ENCODE measurements at places on chromosomes 16 and 17.

DNA sequence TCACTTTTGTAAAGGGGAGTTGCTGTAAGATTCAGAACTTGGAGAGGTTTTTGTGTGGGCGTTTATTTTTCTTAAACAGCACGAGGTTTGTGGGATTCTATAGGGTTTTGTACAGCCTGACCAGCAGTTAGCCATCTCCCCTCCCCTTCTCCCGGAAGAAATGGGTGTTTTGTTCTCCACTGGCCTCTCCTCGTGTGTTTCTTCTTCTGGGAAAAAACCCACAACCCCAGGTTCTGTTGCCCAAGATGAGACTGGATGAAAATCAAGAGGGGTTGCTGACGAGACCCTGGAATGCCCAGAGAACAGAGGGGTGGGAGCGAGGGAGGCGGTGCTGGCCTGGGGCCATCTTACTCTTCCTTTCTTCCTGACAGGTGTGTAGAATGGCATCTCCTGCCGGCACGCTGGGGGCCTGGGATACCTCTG, 186.1 kb downstream of the MSI2 start:
- no peak for DNase-seq

DNA sequence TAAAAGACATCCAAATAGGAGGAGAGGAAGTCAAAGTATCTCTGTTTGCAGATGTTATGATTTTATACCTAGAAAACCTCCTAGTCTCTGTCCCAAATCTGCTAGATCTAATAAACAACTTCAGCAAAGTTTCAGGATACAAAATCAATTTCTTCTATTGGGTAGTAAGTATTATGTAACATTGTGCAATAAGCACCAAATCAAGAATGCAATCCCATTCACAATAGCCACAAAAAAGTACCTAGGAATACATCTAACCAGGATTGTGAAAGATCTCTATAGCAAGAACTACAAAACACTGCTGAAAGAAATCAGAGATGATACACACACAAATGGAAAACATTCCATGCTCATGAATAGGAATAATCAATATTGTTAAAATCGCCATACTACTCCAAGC, 13.0 kb downstream of the NLRP1 start:
- DNase-seq: no peak

- peak; percentile 66 for DNase-seq
These were observed 18.6 kb downstream of the GDPD1 start for GRCh38 chr17:59238906-59239305.

DNA sequence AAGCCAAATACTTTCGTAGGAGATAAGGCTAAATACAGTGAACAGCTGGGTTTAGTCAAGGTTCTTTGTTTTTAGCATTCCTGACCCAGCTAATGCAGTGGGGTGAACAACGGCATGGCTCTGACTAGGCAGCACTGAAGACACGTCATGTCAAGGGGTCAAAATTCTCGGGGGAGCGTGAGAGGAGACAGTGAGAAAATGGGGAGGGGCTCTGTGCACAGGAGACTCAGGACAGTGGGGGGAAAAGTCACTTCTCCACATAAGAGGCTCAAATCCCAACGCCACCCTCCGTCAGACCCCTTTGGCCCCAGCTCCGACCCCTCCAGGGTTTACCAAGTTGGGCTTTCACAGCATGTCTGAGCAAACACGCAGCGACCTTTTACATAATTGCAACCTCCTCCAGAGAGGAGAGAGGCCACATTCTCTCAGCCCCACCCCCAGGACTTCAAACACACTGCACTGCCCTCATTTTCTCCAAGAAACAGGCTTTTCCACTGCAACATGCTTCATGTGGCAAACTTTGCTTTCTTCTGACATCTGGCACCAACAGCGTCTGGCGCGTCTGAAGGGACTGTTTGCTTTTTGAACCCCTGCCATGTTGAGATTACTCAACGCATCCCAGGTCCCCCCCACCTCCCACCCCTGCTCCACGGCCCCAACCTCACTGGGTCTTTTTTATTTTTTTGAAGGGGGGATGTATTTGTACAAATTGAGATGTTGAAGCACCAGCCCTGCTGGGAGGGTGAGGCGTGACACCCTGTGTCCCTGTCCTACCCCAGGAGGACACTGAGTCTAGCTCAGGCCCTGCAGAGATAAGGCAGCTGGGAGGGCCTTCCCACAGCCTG, 30.0 kb downstream of the AXIN2 start:
- DNase-seq: peak; percentile 38

- no peak for DNase-seq
These were observed 185.4 kb upstream of the RPL38 start for GRCh38 chr17:74018115-74018514.

GRCh38 chr17:67262435-67263117, 17.6 kb upstream of the HELZ start:
- DNase-seq: peak; percentile 65

- DNase-seq: no peak
These were observed 2.5 kb upstream of the MYH4 start for GRCh38 chr17:10471858-10472257.

- DNase-seq: no peak
These were observed 71.0 kb upstream of the ATF7IP2 start for GRCh38 chr16:10314811-10315210.

GRCh38 chr17:60447375-60447774, 25.1 kb downstream of the CHCT1 start:
- DNase-seq: no peak

DNA sequence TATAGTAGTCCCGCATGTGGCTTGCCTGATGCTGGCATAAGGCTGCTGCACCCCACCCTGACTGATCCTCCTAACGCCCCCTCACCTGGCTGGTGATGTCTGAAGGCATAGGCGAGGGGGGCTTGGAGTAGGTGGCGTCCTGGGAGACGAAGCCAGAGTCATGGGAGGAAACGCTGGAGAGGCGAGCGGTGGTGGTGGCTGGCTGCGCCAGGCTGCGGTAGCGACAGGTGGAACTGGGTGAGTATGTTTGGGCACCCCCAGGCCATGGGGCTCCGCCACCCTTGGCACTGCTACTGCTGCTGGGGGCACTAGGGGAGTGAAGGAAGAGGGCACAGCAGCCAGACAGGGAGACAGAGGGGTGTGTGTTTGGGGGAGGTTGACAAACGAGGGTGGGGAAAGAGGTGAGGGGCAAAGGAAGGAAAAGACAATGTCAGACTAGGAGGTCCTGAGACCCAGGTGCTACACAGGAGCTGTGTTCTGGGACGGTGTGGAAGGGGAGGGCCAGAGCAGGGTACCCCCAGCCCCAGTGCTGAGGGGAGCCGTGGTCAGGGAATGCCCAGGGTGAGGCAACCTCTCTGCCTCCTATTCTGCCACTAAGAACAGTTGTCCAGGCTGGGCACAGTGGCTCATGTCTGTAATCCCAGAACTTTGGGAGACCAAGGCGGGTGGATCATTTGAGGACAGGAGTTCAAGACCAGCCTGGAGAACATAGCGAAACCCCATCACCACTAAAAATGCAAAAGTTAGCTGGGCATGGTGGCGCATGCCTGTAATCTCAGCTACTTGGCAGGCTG, 11.4 kb downstream of the MTSS2 start:
- DNase-seq: no peak

- DNase-seq: no peak
These were observed 19.4 kb upstream of the CRISPLD2 start for GRCh38 chr16:84800158-84800978.

Measured in small intestine (tissue), 16 donors.